ENCODE measurements at places on chromosomes 12 and 14.

DNA sequence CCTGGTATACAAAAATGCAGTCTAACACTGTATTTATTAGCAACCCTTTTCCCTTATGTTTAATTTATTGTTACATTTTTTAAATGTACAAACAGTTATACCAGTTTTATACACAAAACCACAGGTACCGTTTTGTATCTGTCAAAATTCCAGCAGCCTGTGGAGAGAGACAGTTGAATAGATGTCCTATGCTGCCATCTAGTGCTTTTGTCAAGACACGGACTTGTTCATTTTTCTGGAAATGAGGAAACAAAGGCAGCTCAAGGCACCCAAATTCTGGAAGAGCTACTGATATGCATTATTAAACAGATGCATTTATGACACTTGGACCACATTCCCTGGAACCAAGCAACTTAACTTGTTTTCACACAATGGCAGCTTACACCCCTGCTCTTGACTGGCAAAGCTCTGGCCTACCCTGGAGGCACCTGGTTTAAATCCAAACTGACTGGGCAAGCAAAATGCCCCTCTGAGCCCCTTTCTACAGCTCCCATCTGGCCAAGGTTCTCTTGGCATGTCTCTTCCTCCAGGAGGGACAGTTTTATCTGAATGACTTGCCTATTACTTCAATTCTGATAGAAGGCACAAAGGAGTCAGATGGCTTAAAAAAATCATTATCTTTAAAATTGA, 286.9 kb upstream of the PRKD1 start:
- DNase-seq = no peak

DNA sequence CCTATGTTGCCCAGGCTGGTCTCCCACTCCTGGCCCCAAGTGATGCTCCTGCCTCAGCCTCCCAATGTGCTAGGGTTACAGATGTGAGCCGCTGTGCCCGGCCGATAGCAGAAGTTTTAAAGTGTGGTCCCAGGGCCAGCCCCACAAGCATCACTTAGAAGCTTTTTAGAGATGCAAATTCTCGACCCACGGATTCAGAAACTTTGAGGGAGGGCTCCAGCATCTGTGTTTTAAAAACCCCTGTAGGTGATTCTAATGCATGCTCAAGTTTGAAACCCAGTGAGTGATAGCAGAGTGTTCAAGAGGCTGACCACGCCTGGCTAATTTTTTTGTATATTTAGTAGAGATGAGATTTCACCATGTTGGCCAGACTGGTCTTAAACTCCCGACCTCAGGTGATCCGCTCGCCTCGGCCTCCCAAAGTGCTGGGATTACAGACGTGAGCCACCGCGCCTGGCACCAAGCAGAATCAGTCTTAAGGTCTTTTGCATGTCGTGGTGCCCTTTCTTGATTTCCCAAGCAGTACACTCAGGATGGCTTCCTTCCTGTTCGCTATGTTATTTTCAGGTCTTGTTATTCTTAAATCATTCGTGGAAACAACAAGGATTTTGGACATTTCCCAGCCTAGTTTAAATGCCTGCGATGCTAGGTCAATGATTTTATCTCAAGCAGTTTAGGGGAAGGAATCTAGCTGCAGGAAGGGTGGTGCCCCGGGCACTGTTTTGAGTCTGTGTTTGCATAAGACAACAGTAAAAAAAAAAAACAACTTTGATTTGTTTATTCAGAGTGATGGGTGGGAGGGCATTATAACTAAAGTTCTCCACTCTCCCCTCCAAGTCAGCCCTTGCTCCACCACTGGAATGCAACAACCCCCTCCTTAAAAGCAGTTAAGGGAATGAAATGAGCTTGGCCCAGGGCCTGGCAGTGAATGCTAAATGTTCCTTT, 9.2 kb upstream of the RILPL2 start:
- no peak for DNase-seq

- DNase-seq = peak; percentile 7
Observed at GRCh38 chr12:12891080-12891880, at the start of gene GPRC5A. Gene GPRC5A (plus strand): TSS chr12:12891562. CDS start chr12:12908250, 16,688 bp downstream.

DNA sequence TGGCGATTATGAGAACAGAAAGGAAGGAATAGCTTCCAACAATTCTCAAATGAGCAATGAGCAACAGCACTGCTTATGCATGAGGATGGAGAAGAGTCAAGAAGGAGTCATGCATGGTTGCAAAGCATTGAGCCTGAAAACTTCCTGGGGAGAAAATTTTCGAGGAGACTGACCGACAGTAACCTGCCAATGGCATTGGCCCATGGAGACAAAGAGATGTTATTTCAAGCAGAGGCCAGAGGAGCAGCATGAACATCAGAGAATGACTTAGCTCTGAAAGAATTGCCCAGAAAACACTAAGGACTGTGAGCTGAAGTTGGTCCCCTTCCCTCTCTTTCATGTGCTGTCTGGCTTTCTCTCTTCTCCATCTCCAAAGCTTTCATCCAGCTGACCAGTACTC, 343.4 kb downstream of the ADAMTS20 start:
- DNase-seq = no peak

DNA sequence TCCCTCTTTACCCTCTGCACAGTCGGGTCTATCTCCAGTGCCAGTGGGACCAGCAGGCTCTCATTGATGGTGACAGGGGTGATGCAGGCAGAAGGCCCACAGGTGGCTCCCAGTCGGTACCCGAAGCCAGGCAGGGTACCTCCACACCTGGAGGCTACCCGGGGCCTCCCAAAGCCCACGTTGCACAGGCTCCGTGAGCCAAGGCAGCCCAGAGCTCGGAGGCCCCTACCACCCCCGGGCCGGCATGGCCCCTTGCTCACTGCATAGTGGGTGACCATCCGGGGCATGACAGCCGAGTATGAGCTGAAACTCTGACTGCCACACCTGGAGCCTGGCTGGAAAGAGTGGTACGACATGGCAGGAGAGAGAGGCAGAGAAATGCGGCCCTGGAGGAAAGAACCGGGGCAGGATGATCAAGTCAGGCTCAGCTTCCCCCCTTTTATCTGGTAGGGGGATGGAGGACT, at the start of gene KRT82:
Gene KRT82 (minus strand): TSS at position 414 of the 464 bp plus-strand sequence. CDS start 58 bp downstream, at position 356.
- no peak for DNase-seq

DNA sequence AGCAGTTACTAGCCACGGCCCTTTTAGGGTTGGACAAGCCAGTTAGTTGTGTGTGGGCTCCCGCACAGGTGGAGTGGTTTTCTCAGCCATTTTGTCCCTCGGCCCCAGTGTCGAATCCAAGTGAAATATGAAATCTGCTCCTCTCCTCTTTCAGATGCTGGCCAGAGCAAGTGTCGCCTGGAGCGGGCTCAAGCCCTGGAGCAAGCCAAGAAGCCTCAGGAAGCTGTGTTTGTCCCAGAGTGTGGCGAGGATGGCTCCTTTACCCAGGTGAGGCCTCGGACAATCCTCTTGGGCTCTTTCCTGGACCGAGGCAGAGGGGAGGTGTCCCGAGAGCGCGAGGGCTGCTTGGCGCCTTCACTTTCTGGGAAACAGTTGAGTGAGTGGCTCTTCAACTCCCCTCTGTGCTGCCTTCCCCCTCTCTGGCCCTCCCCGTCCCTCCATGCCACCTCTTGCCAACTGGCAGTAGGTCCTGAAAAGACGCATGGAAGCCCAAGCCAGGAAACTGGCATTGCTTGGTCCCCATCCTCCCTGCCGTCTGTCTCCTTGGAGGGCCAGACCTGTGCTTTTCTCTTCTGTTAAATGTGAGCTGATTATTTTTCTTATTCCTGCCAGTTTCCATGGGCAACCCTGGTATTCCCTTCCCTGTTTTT, 74.2 kb downstream of the SMOC1 start:
- DNase-seq = no peak

DNA sequence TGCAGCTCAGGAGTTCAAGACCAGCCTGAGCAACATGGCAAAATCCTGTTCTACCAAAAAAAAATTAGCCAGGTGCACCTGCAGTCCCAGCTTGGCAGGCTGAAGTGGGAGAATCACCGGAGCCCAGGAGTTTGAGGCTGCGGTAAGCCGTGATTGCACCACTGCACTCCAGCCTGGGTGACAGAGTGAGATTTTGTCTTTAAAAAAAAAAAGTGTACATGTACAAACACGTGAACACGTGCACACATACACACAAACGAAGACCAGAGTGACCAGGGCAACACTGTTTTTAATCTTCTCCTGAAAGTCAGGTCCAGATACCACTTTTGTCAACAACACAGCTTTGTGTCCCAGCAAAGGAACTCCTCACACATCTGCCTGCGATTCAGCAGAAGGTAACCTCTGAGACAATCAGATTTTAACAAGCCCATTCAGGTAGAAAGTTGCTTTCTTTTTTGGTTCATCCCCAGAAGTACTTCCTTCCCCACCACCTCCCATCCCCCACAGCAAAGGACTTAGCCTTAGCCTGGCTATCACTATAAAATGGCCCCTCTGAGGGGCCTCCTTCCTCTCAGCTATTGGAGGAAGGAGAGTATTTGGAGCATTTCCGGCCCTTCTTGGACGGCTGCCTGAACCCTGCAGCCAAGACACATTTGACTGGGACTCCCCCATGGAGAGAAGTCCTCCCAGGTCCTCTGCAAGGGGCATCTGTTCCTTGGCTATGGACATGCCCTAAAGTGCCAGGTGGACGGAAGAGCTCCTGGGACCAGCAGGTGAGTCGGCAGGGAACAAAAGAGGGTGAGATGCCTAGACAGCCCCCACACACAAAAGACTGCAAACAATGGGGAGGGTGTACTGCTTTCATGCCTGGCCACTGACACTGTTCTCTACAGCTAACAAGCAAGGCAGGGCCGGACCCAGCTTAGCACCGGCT, 9.8 kb downstream of the CTDSP2 start:
- no peak for DNase-seq

GRCh38 chr14:68210729-68211299, 391.2 kb downstream of the RAD51B start:
- peak; percentile 44 for DNase-seq

- DNase-seq = no peak
Observed at GRCh38 chr12:13570005-13570694, 373.6 kb downstream of the EMP1 start.

Data from stimulated activated CD4-positive, alpha-beta T cell treated with anti-CD3 and anti-CD28 coated beads, Interleukin-2, amount 100 ng/mL, for 4 hours (primary cell).